ENCODE measurements at places on chromosomes 12 and 14.

DNA sequence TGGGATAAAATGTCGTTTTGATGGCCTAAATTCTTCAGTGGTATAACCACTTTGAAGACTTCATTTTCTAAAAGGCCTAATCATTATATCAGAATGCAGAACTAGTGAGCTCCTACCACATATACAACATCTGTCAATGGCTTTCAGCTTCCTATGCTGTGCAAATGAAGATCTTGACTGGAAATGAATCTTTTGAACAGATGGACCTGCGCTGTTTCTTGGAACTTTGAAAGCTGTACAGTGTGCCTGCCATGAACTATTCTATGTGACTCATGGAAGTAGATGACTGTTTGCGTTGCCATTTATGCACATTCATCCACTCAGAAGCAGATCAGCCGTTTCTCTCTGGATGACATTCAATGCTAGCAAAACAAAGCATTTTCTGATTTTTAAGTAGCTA lies 542.2 kb upstream of the USP15 start:
- DNase-seq = no peak

DNA sequence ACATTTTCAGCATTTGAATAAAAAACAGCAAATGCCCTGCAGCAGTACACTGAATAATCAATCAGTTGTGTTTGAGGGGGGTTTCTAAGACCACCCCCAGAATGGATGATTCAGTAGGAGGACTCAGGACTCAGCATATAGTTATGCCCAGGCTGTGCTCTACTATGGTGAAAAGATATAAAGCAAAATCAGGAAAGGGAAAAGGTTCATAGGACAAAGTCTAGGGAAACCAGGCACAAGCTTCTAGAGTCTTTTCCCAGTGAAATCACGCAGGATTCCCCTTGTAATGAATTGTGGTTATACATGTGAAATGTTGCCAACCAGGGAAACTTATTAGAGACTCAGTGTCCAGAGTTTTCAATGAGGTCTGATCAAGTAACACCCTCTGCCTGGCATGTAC lies 25.0 kb upstream of the SLC17A8 start:
- no peak for DNase-seq

GRCh38 chr12:79164890-79165289 lies 300.3 kb downstream of the SYT1 start:
- DNase-seq = no peak

- no peak for DNase-seq
Measured at GRCh38 chr14:73262427-73263183, 25.3 kb downstream of the PAPLN start.

- DNase-seq = no peak
Measured at GRCh38 chr12:51823875-51824565, 24.5 kb downstream of the FIGNL2 start.

DNA sequence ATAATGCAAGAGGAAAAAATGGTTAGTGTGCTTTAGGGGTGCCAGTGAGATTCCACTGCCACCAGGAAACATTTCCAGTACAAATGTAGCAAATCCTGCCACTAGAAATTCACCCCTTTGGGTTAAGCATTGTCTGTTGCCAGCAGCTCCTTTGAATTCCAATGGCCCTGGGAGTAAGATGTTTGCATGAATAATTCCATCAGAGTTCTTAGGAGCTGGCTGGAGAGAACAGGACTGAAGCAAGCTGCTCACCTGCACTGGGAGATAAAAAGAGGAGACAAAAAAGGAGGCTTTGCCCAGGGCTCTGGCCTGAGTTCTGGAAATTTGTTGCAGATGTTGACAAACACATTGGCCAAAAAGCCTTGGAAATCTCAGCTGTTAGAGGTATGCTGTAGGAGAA lies 57.6 kb downstream of the HSPB8 start:
- DNase-seq = no peak

GRCh38 chr14:91754819-91755218 lies 22.9 kb upstream of the CATSPERB start:
- DNase-seq = no peak

- DNase-seq = no peak
Measured at GRCh38 chr14:102915292-102916110, 7.0 kb upstream of the AMN start.

DNA sequence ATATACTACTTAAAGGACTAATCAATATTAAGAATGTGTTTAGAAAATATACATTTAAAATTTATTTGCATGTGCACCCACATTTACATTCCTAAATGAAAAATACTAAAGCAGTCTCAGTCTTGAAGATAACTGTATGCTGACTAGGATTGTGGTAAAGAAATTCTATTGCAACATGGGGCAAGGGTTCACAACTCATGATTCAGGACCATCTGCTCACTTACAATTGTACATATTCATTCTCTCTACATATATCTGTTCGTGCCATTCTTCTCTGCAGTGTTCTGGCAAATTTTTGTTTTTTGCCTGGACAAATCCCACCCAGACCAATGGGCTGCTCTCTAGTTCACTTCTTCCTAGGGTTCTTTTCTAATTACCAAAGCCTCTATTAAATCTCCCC lies 417.2 kb upstream of the NOVA1 start:
- DNase-seq = no peak

- DNase-seq = no peak
Measured at GRCh38 chr14:76546426-76547221, 170.7 kb downstream of the ESRRB start.

- DNase-seq = no peak
Measured at GRCh38 chr14:68668028-68668427, 124.8 kb downstream of the ZFP36L1 start.

DNA sequence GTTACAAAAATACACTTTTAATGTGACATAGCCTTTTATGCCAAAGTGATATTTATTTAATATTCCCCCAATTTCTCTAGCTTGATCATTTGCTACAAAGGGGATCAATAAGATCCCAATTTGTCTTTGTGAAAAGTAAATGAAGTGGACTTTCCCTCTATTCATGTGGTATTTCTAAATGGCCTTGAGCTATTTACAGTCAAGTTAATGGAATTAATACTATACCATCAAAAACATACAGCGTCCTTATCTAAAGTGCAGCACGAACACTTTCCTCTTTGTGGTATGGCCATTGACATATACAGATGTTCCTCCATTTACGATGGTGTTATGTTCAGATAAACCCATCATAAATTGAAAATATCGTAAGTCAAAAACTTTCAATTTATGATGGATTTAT lies 23.2 kb downstream of the CFL2 start:
- DNase-seq = no peak

DNA sequence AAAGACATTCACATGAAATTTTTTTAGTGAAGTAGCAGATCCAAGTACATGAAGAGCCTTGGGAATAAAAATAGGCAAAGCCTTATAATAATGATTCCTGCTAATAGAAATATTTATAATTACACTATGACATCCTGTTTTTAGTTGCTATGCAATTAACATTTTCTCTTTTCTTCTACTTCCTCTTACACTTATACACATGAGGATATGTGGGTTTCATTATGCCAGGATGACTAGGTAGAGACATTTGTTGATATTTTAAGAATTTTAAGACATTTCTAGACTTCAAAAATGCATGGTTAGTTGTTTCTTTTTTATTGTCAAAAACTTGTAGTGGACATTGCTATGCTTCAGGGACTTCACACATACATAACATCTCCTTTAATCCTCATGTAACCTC lies 326.8 kb downstream of the SYT1 start:
- no peak for DNase-seq

DNA sequence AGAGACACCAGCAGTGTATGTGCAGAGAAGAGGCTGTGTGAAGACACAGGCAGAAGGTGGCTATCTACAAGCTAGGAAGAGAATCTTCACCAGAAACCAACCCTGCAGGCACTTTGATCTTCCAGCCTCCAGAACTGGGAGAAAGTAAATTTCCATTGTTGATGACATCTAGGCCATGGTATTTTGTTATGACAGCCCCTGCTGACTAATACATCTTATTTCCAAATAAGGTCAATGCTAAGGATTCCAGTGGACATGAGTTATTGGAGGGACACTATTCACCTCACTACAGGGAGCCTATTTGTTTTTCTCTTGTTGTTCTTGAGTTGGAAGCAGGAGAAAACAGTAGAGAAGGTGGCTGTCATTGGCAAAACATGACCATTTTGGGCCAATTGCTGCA lies 88.5 kb upstream of the RIN3 start:
- DNase-seq = no peak

DNA sequence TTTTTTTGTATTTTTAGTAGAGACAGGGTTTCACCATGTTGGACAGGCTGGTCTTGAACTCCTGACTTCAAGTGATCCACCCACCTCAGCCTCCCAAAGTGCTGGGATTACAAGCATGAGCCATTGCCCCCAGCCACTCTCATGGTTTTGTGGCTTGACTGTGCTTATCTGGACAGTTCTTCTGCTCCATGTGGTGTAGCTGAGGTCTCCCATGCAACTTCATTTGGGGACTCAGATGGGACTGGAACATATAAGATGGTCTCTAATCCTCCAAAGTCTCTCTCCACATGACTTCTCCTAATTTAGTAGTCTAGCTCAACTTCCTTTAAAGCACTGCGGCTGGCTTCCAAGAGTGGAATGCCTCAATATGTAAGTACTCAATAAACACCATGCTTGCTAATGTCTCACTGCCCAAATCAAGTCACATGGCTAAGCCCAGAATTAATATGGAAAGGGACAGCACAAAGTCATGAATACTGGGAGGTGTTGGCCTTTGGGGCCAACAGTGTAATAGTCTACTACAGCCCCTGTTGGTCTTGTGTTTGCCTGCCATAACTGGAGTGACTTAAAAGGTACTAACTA lies 7.4 kb downstream of the INHBC start:
- DNase-seq = no peak

DNA sequence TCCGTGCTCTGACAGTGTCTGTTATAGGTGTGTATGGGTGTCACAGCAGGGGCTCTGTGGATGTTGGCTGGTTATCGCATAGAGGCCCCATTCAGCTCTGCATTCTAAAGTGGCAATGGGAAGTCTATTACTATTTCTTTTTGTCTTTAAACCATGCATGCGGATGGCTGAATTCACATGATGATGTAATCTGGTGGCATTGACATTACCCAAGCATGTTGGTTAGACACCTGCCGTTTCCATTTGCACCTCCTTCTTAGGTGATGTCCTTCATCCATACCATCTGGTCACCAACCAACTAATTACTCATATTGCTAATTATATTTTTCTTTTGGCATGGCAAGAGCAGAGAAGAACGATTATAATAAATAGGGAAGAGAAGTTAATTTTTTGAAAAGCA lies 270.8 kb upstream of the RGS6 start:
- no peak for DNase-seq

DNA sequence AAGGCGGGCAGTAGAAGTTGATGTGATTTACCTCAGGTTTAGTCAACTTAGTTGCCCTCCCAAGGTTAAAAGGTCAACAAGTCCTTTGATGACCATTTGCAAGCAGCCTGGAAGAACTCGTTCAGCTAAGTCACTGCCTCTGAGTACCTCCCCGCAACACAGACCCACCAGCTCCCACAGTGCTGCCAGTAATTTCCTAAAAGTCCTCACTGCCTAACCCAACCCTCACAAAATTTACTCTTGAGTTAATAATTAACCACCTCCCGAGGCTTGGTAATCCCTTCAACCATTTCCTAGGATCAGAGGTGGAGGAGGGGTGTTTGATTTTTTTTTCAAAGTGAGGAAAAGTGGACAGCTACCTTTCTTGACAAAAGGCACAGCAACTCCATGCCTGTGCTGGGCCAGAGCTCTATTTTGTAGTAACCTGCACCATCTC lies 55.8 kb downstream of the MAP3K9 start:
- no peak for DNase-seq

DNA sequence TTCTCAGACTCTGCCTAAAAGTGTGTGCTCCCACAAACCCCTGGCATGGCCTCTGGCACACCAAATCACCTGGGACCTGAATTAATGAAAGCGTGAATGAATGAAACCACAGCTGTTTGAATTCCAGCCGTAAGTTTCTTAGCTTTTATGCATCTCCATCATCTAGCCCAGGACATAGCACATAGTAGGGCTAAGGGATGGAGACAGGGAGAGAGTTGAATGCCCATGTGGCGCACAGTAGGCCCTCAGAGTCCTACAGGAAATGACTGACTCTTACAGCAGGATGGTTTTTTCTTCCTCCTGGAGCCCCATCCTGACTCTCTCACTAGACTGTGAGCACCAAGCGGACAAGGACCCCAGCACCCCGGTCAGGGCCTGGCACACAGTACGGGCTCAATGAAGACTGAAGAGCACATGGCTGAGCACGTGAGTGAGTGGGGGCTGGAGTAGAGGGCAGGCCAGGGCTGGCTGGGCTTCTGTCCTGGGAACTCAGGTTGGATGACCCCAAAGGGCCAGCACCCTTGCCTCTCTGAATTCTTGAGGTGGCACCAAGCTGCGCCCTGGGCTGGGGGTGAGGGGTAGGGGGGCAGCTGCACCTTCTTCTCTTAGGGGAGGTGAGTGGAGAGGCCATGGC lies 351.3 kb downstream of the MED13L start:
- no peak for DNase-seq

GRCh38 chr14:99707921-99708320 lies 23.8 kb downstream of the CYP46A1 start:
- DNase-seq = no peak

DNA sequence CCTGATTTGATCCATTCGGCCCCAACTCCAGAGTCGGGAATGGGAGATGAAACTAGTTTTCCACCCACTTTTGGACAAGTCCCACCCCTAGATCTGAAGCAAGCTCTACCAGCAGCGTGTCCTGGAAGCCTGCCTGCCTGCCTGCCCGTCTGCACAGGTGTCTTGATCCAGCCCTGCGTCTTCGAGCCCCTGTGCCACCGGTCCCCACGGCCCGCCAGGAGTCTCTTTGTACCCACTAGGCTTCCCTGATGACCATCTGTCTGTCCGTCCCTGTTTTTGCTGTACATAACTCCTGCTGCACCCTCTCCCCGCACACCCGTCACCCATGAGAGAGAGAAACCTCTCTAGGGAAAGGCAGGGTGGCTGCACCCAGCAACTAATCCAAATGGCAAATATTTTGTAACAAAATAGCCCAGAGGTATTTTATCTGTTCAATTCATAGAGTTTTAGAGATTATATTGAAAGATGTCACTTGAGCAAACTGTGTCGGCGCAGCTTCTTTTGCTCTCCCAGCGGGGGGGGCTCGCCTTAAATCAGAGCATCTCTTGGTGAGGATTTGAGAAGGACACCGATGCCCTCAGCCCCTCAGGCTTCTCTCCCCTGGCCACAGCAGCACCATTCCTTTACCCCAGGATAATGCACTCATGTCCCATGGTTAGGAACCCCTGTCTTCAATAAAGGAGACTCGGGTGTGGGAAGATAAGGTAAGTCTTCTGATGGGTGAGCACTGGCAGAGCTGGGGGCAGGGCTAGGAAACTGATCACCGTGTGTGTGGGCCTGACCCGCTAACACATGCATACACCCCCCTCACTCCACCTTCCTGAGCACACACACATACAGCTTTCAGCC lies 35.8 kb downstream of the SLC6A12 start:
- no peak for DNase-seq

GRCh38 chr14:90603336-90603735 lies 206.5 kb downstream of the CALM1 start:
- DNase-seq = no peak

- DNase-seq = no peak
Measured at GRCh38 chr12:96020314-96021003, 14.9 kb downstream of the LTA4H start.

DNA sequence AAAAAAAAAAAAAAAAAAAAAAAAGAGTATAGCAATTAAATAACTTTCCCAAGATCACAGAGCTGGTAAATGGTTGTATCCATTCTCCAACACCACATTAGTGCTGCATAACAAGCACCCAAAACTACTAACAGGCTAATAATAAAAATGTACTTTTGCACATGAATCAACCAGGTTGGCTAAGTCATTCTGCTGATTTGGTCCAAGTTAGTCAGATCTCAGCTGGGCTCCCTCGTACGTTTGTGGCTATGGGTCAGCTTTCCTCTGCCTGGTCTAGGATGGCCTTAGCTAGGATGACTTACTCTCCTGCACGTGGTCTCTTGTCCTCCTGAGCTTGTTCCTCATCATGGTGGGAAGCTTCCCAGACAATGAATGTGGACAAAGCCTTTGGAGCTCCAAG lies 7.9 kb upstream of the PLEKHG6 start:
- no peak for DNase-seq

Measured in stimulated activated CD4-positive, alpha-beta T cell treated with anti-CD3 and anti-CD28 coated beads, TNF-alpha, amount 100 ng/mL, for 24 hours (primary cell).